Subcutaneous adipose tissue (tissue), 4 donors: ENCODE measurements at places on chromosomes 7 and 10. TPM values are rescaled to one million over a fixed set of nuclear protein-coding genes. Genes with fewer than 3 reads are reported as not detected.

Gene STAM
- 14.5 TPM for total RNA-seq

Gene TFPI2
- 10.7 TPM for total RNA-seq

Gene BTBD16
- total RNA-seq = not detected

Gene KIFBP
- 69.9 TPM for total RNA-seq

Gene SPDYE5
- not detected for total RNA-seq

Gene VIPR2
- total RNA-seq = 2.4 TPM
